ENCODE measurements at places on chromosomes 6 and 20.

DNA sequence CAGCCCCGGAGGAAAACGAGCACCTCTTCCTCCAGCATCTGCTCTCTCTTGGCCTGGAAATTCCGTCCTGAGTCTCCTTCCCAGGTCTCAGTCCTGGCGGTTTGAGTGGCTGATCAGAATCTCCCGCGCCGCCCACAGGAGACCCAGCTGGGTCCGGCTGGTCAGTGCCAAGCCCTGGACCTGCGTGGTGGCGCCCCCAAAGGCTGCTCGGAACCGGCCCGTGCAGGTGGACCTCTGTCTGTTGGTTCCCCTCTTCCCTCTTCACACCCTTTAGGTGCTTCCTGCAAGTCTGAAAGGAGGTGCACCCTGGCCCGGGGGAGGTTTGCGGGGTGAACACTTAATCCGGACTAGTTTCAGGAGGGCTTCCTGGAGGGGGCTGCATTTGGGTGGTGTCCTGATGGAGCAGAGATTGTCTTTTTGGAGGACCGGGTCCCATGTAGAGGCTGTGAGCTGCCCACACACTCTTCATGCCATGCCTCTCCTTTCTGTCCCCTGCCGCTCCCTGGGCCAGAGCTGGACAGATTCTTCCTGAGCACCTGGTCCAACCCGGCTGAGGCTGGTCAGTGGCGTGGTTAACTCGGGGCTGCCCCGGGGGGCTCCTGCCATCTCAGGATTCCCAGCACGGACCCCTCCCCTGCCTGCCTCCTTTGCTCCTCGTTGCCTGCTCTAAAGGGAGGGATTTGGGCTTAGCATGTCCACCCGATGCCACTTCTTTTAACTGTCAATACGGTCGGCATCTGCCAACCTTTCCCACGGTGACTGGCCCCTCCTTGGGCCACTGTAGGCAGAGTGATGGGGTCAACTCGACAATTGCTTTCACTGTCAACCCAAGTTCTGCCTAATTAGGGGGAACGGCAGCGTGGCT is 16.5 kb upstream of the BHLHE23 start:
- no peak for DNase-seq

- DNase-seq = no peak
Observed at GRCh38 chr6:168277274-168277669, 42.3 kb downstream of the DACT2 start.

DNA sequence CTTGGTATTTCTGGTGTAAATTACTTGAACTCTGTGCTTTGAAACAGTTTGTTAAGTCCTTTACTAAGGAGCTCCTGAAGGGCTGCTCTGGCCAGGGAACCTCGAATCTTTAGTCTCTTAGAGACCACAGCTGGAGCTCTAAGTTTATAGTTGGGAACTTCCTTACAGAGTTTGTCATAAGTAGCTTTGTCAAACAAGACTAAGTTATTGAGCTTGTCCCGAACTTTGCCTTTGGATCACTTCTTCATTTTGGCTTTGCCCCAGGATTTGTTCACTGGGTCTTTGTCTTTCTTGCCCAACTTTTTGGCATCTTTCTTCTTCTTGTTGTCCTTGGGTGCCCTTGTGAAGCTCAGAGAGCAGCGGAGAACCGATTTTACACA is 64.8 kb downstream of the FAM50B start:
- no peak for DNase-seq

DNA sequence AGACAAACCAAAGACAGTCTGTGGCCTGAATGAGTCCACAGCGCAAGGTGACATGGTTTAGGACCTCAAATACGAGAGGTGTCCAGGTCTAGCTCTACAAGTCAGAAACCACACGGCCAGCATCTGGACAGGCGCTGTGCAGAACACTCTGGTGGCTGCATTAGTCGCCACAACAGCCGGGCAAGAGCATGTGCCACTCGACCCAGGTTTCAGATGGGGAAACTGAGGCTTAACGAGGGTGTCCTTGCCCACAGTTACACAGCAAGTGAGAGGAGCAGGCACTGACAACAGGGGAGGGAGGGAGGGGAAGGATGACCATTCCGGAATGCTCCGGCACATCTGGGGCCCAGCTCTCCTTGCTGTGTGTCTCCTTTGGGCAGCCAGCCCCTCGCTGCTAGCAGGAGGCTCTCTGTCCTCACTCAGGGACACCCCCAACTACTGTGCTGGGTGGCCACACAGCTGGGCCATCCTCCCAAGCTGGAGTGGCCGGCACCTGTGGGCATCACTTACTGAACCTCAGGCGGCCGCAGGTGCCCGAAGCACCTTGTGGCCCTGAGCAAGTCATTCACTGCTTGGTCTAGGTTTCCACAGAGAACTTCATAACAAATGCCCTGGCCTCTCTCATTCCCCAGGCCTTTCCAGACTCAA is 6.6 kb downstream of the DLL1 start:
- no peak for DNase-seq

- no peak for DNase-seq
Observed at GRCh38 chr6:146847426-146847825, 248.7 kb downstream of the ADGB start.

GRCh38 chr6:147099974-147100373 is 104.2 kb upstream of the STXBP5 start:
- DNase-seq = no peak

DNA sequence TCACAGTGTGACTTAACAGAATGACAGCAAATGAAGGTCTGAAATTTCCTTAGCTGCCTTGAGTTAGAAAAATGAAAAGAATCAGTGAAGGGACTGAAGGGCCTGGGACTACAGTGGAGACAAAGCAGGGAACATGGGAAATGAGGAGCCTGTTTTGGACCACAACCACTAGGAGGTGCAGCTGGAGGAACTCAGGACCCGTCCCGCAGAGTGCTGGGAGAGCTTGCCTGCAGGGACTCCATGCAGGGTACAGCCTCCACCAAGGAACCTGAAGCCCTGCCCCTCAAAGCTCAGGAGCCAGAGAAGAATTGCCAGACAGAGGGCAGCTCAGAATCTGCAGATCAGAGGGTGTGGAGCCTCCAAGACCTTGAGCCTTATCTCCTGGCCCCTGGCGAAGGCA is 50.7 kb downstream of the LRFN2 start:
- peak; percentile 49 for DNase-seq

GRCh38 chr20:36074983-36075382 is 79.6 kb upstream of the EPB41L1 start:
- no peak for DNase-seq

GRCh38 chr20:52975029-52975732 is 3.0 kb downstream of the TSHZ2 start:
- DNase-seq = no peak

DNA sequence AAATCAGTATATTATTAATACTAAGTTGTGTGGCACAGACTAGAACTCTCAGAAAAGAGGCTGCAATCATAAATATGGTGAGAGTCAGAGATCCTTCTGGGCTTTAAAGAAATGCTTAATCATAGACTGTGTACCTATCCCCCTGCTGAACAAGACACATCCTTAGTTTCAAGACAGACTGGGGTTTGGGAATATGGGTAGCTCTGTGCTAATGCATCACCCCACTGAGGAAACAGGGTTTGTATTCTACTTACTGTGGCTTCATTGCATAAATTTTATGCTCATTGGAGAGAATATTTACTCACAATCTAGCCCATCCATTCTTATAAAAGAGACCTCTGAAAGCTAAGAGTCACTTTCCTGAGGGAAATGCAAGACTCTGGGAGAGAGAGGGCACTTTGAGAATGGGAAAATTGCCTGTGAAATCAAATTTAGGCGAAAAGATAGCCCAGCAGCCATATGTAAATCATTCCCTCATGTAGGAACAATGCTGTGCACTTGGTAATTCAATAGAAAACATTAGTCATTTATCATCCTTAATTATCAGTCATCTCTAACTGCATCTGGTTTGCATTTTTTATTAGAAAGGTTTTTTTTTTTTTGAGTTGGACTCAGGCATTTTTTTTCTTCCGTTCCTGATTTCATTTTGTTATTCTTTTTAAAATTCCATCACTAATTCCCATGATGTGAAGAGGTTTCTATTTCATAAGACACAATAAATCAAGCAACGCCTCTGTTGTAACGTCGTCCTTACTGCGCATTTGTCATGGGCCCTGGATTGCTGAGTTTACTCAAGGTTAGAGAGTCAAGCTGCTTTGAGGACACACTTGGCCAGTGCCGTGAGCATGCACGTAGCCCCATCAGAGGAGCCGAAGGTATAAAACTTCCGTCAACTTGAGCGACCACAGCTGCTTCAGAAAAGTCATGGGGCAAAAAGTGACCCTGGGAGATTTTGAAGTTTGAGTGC is 91.8 kb downstream of the TRMT11 start:
- no peak for DNase-seq

DNA sequence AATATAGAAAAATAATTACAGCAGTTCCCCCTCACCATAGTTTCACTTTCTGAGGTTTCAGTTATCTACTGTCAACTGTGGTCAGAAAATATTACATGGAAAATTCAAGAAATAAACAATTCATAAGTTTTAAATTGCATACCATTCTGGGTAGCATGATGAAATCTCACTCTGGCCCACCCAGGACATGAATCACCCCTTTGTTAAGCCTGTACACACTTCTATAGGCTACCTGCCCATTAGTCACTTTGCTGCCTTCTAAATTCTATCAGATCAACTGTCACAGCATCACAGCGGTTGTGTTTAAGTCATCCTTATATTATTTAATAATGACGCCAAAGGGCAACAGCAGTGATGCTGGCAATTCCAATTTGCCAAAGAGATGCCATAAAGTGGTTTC is 140.3 kb upstream of the RUNX2 start:
- DNase-seq = no peak

DNA sequence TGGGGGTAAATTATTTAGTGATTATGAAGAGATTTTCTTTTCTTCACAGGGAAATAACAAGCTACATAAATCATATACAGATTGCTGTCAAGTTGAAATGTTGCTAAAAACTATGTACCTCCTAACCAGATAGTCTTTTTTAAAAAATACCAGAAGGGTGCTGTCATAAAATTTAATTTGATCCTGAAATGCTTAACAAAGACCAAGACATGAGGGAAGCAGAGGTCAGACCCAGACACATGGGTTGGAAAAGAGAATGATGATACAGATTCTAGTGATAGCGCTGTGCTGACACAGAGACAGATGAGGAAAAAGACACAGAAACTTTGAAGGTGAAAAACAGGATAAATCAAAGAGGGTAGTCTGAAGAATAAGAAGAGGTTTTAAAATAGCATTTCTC is 573.1 kb downstream of the HACE1 start:
- DNase-seq = no peak

DNA sequence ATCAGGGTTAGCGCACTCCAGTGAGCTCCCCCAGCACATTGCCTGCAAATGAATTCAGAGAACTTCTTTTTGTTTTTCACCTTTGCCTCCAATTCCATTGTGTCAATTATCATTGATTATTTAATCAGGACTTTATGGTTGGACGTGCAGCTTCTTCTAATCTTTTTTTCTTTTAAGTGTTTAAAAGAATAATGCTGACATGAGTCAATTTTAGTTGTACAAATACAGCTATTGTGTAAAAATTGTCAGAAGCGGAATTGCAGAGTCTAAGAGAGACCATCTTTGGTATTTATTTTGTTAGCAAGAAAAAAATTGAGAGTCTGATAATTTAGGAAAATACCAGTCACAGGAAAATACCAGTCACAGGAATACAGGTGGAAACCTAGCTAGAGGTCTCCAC is 5.5 kb downstream of the ABT1 start:
- DNase-seq = no peak

DNA sequence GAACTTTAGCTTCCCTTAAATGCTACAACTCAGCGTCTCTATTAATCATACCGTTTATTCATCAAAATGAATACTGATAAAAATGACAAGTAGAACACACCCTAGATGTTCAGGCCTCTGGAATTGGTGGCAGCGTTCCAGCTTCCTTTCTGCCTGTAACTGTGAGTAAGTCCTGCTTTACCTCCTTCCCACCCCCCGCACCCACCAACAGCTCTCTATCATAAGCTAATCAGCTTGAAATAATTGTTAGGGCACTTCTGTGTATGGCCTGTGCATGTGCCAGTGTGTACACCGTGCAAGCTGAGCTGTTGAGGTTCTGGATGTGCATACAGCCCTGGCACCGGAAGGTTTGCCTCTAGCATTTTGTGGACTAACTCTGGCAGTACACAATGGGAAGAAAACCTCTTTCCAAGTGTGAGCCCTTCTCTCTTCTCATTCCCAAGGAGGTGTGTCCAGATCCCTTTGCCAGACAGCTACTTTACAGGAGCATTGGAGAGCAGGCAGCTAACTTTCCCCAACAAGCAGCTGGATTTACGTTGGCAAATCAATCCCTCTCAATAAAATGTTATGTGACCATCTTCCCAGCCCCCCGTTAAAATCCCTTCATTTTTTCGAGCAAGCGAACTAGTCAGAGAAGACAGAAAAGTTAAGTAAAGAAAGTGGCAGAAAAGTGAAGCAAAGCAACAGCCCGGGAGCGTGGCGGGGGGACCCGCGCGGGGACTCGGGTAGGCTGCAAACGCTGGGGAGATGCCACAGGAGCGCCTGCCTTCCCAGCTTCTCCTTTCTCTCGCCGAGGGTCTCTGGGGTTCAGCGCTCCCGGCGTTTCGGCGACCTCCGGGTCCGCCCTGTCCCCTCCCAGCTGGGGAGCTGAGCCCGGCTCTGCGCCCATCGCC is 803 bp upstream of the ADGRG6 start:
- DNase-seq = no peak

- DNase-seq = no peak
Observed at GRCh38 chr6:149111556-149112115, 205.9 kb upstream of the TAB2 start.

DNA sequence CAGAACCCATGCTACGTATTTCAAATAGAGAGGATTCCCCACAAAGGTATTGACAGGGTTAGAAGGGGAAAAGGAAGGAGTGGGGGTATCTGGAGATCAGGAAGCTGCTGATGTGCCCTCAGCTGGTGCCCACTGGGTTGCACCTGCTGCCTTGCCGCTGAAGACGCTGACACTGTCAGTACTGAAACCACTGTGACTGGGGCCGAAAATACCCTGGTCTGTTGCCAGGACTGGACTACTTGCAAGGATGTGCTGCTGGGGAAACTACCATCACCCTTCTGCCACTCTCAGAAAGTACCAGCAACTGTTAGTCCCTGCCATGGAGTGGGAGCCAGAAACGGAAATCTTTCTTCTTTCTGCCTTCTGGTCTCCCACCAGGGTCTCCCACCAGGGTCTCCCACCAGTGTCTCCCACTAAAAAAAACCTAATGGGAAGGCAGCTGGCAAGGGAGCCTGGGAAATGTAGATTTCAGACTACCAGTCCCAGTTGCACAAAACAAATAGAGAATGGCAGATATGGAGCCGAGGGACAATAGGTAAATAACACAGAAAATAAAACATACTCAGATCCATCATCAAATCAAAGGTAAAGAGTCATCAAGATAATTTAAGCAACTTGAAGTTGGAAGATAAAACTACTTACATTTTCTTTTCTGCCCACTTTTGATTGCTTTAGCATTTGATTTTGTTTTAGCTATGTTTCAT is 204.8 kb downstream of the TPBG start:
- no peak for DNase-seq

DNA sequence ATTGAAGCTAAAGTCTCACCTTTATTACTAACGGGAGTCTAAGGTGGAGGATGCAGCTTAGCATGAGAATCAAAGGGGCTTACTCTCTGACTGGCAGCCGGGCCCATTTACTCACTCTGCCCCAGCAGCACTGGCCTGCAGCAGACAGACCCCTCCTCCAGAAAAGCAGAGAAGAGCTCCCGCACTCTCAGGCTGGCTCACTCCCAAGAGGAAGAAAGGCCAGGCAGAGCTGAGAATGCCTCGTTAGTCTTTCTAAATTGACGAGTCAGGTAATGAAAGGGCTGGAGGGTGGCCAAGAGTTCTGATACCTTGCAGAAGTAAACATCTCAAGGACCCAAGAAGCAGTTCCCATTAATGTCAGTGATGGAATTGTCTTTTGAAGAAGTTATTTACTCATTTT is 44.5 kb upstream of the IL20RA start:
- DNase-seq = no peak
